ENCODE measurements at places on chromosomes 12 and 14.
A peak's percentile ranks its signal among the peaks of the same experiment; 100 is the strongest.

GRCh38 chr12:119573086-119573485 is 20.5 kb upstream of the TMEM233 start:
- no peak for DNase-seq

DNA sequence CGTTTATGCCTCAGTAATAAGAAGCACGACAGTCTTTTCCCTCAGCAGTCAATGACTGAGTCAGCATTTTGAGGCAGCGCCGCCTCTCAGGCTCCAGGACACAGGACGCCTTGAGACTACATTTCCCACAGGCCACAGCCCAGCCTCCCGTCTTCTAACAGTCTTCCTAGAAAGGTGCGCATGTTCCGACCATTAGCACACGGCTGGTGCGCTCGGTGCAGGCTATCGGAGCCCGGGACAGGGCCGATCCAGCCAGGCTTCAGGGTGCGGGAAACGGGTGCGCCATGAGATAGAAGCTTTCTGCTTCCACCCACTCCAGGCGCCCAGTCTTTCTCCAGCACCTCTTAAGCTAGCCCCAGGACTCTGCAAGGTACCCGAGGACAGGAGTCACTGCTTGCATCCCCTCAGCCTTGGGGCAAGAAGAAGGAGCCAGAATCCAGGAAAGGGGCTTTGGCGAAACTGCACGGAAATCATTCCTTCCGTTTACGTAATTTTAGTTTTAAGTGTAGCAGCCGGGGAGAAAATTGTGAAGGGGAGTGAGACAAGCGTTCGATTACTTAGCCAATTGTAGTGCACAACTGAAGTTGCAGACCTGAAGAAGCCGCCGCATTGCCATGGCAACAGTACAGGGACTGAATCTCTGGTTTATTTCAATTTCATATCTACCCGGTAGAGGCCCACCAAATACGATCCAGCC is 54.0 kb downstream of the ZNF641 start:
- peak; percentile 33 for DNase-seq

DNA sequence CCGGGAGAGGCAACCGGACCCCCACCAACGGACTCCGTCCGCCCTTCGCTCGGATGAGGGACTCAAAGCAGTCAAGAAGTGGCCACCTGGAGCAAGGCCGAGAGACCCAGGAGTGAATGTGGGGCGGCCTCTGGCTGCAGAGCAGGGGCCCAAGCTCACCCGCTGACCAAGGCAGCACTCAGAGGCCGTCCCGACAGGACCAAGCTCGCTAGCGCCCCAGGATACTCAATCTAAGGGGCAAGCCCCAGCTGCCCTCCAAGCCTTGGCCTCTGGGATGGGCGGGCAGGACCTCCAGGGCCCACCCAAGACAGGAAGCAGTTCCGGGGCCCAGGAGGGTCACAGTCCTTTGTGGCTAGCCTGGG is 936 bp downstream of the AKT1 start:
- no peak for DNase-seq

DNA sequence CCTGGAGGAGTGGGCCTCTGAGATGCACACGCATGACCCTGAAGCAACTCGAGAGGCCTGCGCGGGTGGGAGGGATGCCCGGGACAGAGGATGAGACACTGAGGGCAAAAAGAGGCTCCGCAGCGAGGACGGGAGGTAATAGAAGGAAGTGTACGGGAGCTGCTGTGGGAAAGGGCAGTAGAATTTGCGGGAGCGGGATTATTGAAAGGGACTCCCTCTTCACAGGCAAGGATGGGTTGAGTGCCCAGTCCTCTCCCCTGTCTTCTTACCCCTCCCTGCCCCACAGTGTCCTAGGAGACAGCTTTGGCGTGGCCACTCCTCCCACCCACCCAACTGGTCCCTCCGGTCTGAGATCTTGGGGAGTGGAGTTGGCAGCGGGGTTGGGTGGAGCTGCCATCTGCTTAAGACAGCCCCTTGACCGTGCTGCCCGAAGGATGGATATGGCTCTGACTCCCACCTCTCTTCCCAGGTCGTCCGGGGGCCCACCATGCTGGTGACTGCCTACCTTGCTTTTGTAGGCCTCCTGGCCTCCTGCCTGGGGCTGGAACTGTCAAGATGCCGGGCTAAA is 15.7 kb upstream of the ESPL1 start:
- no peak for DNase-seq

GRCh38 chr14:68370057-68370360 is 422.9 kb downstream of the ZFP36L1 start:
- no peak for DNase-seq

DNA sequence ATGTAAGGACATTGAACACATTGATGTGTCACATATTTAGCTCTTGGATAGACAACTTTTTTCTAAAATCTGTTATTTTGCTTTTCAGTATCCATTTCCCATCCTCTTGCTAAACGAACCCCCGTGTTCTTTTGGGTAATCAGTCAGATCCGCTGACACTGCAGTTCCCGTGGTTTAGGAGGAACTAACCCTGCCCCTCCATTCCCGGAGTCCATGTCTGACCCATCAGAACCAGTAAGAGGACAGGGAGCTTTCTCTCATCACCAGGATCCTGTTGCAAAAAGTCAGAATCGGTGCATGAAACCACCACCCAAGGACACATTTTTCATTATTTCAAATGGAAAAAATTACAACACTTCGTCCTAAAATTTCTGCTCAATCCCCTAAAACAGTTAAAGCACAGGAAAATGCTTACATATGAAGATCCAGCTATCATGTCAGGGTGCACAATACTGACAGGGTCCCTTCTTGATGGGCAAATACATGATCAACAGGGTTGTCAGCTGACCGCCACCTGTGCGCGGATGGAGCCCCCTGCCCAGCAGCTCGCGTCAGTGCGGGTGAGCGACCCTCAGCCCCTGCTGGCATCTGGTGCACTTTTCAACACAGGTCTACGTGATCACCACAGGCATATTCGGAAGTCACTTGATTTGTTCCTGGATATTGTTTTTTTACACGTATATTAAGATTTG is 276.8 kb downstream of the ADGRD1 start:
- DNase-seq: no peak

GRCh38 chr12:1518591-1519516 is 75.5 kb downstream of the FBXL14 start:
- peak; percentile 66 for DNase-seq

GRCh38 chr14:21042918-21043317 is 756 bp downstream of the RNASE7 start:
- DNase-seq: no peak

GRCh38 chr14:48849741-48850322 is 736.3 kb downstream of the RPS29 start:
- DNase-seq: no peak

DNA sequence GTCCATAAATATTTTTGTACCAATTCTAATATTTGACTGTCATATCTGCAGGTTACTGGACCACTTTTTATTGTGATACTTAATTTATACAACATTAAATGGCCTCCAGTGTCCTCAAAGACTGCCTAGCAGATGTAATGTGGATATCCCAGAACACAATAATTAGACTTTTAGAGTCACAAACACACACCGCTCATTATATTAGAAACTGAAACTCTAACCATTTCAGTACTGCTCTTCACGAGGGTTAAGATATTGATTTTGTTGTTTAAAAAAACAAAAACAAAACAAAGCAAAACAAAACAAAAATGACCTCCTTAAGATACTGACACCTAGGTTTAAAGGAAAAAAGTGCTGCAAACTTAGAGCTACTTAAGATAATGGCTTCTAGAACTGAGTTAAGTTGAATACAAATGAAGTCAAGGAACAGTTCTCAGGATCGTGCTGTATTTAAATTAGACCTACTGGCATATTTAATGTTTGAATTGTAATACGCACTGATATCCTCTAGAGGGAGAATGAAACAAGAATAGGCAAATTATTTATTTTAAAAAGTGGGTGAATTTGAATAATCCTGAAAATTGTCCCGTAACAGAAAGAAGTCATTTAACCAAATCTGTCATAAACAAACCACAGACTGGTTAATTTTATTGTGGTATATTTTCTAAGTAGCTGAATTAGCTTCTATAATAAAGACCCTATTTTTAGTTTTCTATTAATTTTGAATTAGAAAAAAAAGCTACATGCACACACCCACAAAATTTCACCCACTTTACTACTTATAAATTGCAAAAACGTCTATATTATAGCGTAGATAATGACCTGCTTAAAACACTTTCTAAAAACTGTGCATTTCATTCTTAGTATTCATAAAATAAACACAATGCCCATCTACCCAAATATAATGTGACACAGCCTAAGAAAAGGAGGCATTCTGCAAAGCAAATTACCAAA is 395.2 kb upstream of the DCN start:
- DNase-seq: no peak

- DNase-seq: no peak
These were observed 17.3 kb downstream of the TPH2 start for GRCh38 chr12:71955970-71956369.

DNA sequence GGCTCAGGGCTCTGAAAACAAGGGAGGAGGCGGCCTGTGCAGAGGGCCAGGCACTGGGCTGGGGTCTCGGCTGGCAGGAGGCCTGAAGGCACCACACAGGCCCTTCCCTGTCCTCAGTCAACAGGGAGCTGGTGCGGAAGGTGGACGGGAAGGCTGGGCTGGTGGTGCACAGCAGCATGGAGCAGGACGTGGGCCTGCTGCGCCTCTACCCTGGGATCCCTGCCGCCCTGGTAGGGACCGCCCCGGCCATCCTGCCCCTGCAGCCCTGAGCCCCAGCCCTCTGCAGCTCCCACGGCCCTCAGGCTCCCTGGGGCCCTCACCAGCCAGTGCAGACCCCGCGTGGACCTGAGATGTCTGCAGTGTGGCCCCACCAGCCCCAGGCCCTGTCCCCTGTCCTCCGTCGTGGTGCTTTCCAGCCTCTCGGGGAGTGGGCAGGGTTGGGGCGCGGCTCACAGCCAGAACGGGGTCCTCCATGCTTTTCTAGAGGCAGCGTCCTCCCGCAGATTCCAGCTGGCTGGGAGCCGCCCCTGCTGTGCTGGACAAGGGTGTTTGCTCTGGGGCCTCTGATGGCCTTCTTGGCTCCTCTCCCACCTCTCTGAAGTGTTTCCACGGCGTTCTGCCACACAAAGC is 18.1 kb downstream of the ASPG start:
- no peak for DNase-seq

GRCh38 chr12:32002848-32003493 is 43.8 kb downstream of the RESF1 start:
- no peak for DNase-seq

DNA sequence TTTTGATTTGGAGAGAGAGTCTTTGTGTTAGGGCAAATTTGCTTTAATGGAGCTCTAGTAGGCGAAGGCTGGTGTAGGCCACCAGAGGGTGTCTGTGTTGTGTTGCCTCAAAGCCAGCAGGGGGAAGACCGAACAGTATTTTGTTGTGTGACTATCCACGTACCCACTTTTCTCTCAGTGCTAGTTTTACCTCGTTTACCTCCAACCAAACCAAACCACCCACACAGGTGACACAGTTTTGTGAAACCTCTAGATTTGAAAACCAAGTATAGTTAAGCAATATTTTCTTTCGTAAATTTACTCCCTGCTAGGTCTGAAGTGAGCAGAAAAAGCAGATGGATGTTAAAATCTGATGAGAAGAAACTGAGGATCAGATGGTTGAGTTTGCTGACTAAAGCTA is 36.3 kb upstream of the NPFF start:
- peak; percentile 47 for DNase-seq

DNA sequence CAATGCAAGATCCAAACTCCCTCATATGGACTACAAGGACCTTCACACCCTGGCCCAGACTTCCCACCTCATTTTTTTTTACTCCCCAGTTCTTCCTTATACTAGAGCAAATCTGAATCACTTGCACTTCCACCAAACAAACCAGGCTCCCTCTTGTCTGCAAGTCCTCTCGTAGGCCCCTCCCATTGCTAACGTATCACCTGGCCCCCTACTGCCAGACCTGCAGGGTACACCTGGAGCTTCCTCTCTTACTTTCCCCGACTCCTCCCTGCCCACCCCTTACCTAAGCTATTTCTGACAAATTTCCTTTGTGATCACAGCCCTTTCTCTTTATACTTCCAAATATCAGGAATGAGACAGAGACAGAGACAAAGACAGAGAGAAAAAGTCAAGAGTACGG is 463.9 kb downstream of the GALC start:
- no peak for DNase-seq

GRCh38 chr12:124655698-124656516 is 88.5 kb upstream of the NCOR2 start:
- peak; percentile 66 for DNase-seq

DNA sequence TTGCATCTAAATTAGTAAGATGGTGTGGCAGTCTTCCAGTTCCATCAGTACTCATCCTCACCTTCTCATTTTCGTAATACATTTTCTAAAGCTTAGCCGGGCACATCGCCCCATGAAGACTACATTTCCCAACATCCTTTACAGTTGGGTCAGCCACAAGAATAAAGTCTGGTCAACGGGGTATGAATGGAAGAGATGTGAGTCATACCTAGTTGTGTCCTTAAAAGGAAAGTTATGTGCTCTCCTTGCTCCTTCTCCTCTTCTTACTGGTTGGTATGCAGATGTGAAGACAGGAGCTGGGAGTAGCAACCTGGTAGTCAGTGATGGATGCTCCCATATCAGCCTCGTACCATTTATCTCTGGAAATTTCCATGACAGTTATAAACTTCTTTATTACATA is 35.9 kb upstream of the EGLN3 start:
- no peak for DNase-seq
